Kidney capillary endothelial cell (primary cell): ENCODE measurements at places on chromosomes 13 and 19.

- no peak for DNase-seq
Observed at GRCh38 chr19:46179076-46179759, 31.2 kb downstream of the IGFL2 start.

DNA sequence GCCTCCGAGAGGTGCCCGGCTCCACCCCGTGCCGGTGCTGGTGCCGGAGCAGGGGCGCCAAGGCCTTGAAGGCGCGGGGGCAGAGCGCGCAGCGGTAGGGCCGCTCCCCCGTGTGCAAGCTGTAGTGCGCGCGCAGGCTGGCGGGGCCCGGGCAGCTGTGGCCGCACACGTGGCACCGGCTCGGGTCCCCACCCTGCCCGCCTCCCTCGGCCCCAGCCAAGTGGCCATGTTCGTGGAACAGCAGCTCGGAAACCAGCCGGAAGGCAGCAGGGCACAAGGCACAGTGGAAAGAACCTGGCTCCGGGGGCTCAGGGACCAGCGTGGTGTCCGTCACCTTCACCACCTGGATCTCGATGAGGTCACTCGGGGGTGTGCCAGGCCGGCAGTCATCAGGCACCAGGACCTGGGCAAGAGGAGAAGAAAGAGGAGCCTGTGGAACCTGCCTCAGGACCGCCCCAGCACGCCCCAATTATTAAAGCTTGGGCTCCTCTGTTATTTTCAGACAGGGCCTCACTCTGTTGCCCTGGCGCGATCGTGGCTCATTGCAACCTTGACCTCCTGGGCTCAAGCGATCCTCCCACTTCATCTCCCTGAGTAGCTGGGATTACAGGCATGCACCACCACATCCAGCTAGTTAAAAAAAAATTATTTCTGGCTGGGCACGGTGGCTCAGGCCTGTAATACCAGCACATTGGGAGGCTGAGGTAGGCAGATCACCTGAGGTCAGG is 2.0 kb downstream of the ZNF784 start:
- no peak for DNase-seq

- peak; percentile 47 for DNase-seq
Observed at GRCh38 chr13:50320271-50320862, 305.1 kb downstream of the KCNRG start.

- DNase-seq, result no peak
Observed at GRCh38 chr13:74444161-74444571, 310.0 kb upstream of the KLF12 start.

DNA sequence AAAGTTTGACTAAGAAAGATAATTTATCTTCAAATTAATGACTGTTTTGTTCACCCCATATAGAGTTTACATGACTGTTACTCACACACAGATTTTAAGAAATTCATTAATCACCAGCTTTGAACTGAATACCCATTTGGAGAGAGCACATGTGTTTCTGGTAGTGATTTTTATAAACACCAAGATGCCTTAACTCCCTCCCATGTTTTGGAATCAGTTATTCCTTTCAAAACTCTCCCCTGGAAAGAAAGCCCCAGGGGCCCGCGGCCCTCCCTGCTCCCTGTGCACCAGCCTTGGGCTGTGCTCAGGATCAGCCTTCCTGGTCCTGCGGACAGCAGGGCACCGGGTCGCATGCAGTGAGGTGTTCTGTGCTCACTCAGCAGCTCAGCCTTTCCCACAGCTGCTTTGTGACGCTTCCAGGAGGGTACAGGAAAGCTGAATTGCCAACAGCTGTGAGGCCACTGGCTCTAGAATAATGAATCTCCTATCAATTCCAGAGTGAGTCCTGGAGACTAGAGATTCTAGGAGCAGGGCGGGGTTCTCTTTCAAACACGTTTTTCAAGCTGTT is 483.2 kb downstream of the EFNB2 start:
- no peak for DNase-seq

DNA sequence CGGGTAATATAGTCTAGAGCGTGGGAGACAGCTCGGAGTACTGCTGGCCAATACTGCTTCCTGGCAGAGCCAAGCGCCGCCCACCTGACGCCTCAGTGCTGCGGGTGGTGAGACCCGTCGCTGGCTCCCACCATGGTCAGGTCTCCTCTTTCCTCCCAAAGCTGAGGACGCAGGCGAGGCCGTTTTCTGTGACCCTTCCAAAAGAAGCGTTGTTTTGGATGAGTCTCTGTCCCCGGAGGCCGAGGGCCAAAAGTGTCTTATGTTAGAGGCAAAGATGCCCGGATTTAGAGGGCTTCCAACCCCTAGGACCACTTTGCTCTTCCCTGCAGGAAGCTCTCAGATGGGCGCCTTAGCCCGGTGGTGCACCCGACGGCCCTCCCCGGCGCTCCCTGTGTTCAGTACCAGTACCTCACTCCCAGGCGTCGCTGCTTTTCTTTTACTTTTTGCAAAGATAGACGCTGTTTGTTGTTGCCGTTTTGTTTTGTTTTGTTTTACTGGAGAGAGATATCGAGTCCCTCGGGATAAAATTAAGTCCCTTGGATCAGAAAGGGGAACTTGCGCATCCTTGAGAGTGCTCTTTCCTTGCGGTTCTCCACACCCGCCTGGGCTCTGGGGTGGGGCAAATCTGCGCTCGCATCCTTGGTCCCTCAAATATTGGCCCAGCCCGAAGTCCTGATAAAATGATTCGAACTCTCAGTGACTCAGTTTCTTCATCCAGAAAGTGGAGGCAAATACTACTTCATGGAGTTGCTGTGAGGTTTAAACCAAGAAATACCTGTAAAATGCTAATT is 7.0 kb downstream of the PDX1 start:
- no peak for DNase-seq

DNA sequence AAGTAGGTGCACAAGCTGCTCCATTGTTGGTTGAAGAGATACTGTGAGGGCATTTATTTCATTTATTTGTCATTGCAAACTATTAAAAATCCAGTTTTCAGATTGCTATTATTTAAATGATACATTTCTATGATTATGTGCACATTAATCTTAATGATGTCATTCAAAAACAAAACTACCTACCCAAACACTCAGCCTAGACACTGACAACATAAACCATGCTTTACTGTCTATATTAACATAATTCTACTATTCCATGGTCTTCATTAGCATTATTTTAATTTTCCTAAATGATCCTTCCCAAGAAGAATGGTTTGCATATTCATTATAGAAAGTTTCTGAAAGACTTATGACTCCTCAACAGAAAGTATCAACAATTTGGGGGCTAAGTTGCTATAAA is 813.0 kb upstream of the SLITRK5 start:
- DNase-seq, result no peak

GRCh38 chr19:53518716-53519115 is 19.2 kb upstream of the ZNF331 start:
- no peak for DNase-seq

DNA sequence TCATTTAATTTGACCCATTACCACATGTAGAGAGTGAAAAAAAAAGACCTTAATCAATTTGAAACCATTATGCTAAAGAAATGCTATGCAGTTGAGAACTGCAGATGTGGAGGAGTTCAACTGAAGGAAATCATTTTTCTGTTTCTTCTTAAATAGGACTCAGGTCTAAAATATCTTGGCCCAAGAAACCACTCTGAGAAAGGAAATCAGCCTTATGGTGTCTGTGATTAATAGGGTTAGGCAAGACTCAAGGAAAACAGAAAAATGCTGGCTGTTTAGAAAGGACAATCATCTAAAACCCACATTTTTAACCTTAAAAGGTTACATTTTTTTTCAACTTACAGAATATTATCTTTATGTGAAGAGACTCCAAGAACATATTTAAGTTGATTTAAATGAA is 1.9 kb upstream of the SLITRK1 start:
- no peak for DNase-seq

DNA sequence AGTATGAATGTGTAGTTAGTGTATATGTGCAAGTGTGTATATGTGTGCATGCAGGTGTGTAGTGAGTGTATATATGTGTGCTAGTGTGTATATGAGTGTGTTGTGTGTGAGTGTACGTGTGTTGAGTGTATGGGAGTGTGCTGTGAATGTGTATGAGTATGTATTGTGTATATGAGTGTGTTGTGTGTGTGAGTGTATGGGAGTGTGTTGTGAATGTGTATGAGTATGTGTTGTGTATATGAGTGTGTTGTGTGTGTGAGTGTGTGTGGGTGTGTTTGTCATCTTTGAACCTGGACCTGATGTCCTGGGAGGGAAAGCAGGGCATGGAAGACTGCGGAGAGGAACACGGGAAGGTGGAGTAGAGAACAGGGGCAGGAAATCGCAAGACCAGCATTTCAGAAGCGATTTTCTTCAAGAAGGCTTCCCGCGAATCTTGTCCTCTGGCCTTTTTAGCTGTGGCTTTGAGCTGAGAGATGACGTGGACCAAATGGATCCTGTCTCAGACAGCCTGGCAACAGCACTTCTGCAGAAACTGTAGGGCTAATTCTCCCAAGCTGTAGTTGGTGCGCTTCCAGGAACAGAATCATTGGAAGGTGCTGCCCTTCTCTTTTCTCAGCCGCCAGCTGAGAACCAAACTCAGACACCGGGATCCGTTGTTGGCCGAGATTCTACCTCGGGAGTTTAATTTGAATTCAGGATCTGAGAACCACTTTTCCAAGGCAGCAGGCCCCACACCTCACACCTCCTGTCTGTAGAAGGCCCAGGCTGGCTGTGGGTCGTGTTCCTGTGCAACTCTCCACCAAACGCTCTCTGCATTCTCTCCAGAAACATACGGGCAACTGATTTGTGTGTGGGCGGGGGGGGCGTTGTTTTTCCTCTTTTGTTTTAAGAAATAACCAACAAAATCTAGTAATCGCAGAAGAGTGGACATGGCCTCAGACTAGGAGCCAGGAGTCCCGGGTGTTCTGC is 94.7 kb upstream of the RAP2A start:
- DNase-seq, result no peak

GRCh38 chr13:111912453-111912866 is 154.5 kb upstream of the SOX1 start:
- no peak for DNase-seq

DNA sequence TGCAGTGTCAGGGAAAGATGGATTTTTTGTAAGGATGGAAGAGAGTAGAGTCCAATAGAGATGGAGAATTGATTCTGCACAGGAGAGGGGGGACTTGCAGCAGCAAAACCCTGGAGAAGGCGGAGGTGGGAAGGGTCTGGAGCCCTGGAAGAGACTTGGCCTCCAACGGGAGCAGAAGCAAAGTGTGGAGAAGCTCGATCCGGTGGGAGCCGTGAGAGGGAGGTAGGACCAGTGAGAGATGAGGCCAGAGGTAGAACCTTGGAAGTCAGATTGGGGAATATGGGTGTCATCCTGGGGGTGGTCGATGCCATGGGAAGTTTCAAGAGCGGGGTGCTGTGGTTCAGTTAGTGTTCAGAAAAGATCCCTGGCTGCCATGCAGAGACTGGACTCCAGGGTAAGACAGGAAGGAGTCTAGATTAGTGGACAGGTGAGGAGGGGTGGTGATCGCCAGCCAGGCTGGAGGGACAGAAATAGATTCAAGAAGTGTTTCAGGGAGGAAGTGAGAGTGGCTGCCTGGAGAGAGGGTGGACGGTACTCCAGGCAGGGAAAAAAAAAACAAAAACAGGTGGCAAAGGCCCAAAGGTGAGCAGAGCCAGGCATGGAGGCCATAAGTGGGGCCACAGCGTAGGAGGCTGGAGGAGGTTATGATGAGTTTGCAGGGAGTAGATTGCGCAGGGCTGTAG is 2.6 kb downstream of the PPP5C start:
- no peak for DNase-seq

GRCh38 chr19:48907671-48908070 is 7.6 kb downstream of the NUCB1 start:
- no peak for DNase-seq

GRCh38 chr19:11971041-11971440 is 6.2 kb downstream of the ZNF763 start:
- no peak for DNase-seq
